ENCODE measurements at places on chromosomes 2 and 18. TPM values are rescaled to one million over a fixed set of nuclear protein-coding genes. Genes with fewer than 3 reads are reported as not detected.

Gene ATOH8
- total RNA-seq = 58.4 TPM

Gene REG3A
- total RNA-seq = not detected

Gene CNNM3
- total RNA-seq = 24.9 TPM

Gene FTCDNL1
- 0.23 TPM for total RNA-seq

Gene ZFAND2B
- total RNA-seq = 22.5 TPM

Gene RAB6C
- not detected for total RNA-seq

Gene GULP1
- 15.7 TPM for total RNA-seq

Gene FAM110C
- 0.28 TPM for total RNA-seq

Gene ZAP70
- total RNA-seq = not detected

Data from dermis blood vessel endothelial cell (primary cell).